GM13977 (cell line): ENCODE measurements at places on chromosomes 6 and 20.

- no peak for DNase-seq
Observed at GRCh38 chr20:23249541-23249940, 101.0 kb upstream of the NXT1 start.

DNA sequence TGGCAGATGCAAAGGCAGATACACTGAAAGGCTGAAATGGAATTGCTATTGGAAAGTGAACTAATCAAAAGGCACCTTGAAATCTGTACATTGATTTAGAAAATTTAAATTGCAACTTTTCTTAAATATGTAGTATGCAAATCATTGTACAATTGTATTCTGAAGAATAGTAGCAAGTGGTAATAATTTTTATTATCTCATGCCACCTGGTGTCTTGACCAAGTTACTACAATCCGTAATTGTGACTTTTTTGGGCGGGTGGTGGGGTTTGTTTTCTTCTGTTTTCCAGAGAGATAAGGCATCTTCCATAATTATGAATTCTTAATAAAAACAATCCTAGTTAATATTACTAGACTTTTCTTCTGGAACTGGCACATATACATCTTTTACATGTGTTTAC lies 12.5 kb upstream of the BCKDHB start:
- DNase-seq, result no peak

GRCh38 chr6:24720131-24720603 lies 1.2 kb upstream of the C6orf62 start:
- peak; percentile 54 for DNase-seq

- no peak for DNase-seq
Observed at GRCh38 chr6:115733426-115733825, 327.3 kb downstream of the FRK start.

DNA sequence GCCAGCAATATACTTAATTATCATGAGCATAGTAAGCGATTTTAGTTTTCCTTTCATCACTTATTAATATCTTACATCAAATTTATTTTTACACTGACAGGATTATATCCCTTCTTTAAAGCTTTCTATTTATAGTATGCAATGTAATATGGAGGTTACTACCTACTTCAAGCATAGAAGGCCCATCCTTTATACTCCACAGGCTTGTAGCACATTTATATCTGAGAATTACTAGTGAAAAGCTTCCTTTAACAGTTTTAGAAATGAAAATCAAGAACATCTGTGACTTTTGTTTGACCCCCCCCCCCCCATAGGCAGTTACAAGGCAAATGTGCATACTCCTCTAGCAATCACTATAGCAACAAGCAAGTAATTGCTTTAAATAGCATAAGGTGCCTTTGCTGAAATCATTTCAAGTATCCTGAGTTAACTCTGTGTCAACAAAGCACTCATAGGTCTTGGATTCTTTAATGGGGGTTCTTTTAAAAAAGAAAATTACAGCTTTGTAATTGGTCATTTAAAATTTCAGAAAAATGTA lies 917.7 kb downstream of the PHF3 start:
- DNase-seq, result no peak

DNA sequence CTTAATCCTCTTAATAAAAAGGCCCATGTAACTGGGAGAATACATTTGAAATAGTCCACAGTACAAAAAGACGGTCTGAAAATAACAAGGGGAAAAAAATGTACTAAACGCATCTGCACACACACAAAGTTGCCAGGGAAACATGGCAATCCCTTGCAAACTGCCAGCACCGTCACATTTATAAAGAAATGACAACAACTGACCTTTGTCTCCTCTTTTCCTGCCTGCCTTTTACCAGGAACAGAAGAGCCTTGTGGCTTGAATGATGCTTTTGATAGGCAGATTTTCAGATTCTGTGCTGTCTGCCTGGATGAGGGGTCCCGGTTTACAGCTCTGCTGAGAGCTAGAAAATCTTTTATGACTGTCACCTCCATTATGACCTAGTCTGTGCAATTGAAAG lies 308.6 kb upstream of the ZFP64 start:
- no peak for DNase-seq

- no peak for DNase-seq
Observed at GRCh38 chr6:23681743-23682142, 444.3 kb upstream of the NRSN1 start.

- no peak for DNase-seq
Observed at GRCh38 chr6:6516666-6517458, 71.7 kb upstream of the LY86 start.

GRCh38 chr6:16078064-16078463 lies 50.8 kb upstream of the MYLIP start:
- DNase-seq, result no peak

- no peak for DNase-seq
Observed at GRCh38 chr6:127963495-127963894, 62.6 kb upstream of the THEMIS start.

- DNase-seq, result peak; percentile 29
Observed at GRCh38 chr6:132865364-132865763, 51.0 kb downstream of the RPS12 start.

- DNase-seq, result peak; percentile 35
Observed at GRCh38 chr6:44642349-44642748, 254.8 kb downstream of the CDC5L start.

DNA sequence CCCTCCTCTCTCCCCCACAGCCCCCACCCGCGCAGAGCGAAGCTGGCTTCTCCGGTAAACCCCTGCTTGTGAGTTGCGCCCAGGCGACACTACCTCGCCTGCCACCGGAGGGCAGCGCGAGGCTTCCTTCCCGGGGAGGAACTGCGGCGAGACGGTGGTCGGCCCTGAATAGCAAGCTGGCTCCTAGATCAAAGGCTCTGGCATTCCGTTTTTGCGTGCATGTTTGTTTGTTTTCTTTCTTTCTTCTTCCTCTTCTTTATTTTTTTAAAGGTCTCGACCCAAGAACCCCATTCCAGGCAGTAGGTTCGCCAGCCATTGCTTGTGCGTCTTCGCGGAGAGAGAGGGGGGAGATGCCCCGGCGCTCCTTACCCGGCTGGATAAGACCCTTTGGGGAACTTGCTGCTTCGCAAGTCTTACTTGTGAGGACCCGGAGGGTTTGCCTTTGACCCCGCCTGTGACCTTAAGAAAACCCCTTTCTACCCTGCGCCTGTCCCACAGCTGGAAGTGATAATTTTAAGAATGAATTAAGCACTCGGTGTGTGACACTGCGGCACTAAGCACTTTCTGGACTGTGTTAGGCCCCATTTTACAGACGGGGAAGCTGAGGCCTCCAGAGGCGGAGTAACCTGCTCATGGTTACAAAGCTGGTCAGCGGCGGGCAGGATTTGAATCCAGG lies 92.7 kb upstream of the SIRPA start:
- peak; percentile 83 for DNase-seq

- no peak for DNase-seq
Observed at GRCh38 chr20:23233341-23233740, 117.2 kb upstream of the NXT1 start.

- DNase-seq, result no peak
Observed at GRCh38 chr6:15475261-15475660, 187.6 kb downstream of the DTNBP1 start.

- DNase-seq, result no peak
Observed at GRCh38 chr6:26594730-26595632, 1.8 kb upstream of the ABT1 start.

- DNase-seq, result no peak
Observed at GRCh38 chr20:48821261-48821920, 6.4 kb downstream of the PREX1 start.

GRCh38 chr6:99446076-99446475 lies 21.0 kb upstream of the PNISR start:
- no peak for DNase-seq

DNA sequence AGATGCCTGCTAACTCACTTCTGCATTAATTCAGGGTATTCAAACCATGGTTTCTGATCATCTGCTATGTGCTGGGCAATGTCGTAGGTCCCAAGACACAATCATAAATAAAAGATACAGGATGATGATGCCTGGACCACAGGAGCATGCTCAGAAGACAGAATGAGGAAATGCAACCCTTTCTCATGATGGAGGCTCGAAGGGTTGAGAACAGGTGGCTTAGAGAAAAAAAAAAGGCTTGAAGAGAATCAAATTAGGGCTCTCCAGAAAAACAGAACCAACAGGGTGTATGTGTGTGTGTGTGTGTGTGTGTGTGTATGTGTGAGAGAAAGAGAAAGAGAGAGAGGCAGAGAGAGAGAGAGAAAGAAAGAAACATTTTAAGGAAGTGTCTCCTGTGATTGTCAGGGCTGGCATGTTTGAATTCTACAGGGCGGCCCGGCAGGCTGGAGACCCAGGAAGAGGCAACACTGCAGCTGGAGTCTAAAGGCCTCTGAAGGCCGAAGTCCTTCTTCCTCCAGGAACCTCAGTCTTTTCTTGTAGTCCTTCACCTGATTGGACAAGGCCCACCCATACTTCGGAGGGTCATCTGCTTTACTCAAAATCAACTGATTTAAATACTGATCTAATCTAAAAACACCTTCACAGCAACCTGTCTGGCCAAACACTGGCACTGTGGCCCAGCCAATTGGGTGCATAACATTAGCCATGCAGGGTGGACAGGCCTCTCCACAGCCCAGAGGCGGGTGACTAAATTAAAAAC lies 143.8 kb downstream of the ERMARD start:
- DNase-seq, result no peak

DNA sequence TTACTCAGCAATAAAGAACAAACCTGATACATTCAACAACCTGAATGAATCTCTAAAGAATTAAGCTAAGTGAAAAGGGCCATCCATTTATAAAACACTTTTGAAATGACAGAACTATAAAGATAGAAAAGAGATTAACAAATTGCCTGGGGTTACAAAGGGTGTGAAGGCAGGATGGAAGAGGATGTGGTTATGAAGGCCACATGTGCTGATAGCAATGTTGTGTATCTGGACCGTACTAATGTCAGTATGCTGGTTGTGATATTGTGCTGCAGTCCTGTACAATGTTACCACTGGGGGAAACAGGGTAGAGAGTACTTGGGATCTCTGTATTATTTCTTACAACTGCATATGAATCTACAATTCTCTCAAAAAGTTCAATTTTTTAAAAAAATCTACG lies 36.4 kb downstream of the ELOVL5 start:
- no peak for DNase-seq

DNA sequence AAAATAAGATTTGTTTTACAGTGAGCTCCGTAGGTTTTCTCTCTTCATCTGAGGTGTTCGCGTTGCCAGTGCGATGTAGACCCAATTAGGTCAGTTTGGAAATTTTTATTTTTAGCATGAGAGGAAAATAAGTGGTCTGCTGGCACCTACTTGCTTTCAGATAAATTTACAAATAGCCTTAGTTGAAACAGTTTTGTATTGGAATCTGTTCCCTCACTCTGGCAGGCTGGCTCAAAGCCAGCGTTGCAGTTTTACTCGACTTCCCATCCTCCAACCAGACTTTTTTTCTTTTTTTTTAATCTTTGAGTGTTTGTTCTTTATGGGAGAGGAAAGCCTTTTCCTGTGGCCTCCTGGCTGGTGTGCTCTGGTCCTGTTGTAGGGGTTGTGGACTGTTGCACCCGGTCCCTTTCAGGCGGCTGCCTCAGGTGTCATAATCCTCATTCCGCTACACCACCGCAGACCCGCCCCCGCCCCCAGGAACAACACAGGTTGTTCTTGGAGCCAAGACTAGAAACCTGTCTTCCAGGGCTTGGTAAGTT lies 46.7 kb downstream of the TIAM2 start:
- DNase-seq, result no peak

- DNase-seq, result no peak
Observed at GRCh38 chr20:17423782-17424181, 107.4 kb downstream of the BFSP1 start.

DNA sequence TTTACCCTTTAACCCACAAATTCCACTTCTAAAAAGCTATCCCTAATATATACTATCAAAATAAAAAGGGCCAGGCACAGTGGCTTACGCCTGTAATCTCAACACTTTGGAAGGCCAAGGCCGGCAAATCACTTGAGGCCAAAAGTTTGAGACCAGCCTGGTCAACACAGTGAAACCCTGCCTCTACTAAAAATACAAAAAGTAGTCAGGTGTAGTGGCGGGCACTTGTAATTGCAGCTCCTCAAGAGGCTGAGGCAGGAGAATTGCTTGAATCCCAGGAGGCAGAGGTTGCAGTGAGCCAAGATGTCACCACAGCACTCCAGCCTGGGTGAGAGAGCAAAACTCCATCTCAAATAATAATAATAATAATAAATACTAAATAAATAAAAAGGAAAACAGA lies 82.5 kb downstream of the TRIM27 start:
- no peak for DNase-seq

DNA sequence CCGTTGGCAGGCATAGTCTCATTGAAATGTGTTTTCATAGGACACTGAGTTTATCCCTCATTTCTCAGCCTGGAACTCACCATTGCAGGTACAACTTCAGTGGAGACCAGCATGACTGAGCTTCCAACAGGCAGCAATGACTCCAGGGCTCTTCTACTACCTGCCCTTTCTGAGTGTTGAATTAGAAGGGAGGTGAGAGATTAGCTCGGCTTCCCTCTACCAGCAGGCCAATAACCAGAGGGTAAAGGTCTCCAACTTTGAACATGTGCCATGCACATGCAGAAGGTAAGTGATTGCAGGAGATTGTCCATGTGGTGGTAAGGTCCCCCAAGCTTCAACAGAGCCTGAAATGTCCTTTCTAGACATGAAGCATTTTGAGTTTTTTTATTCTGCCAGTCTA lies 233.8 kb upstream of the SUPT3H start:
- no peak for DNase-seq

GRCh38 chr6:136566851-136567250 lies 16.6 kb upstream of the MAP7 start:
- DNase-seq, result no peak

DNA sequence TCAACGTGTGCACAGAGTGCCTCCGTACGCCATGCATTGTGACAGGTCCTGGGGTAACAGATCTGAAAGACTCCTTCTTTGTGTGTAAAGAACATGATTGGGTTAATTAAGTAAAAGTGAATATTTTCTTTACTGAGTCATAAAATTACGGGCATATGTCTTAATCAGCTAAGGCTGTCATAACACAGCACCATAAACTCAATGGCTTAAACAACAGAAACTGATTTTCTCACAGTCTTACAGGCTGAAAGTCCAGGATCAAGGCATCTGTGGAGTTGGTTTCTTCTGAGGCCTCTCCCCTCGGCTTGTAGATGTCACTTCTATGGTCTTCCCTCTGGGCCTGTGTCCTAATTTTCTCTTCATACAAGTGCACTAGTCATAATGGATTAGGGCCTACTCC lies 176.9 kb downstream of the MTFR2 start:
- DNase-seq, result no peak

- no peak for DNase-seq
Observed at GRCh38 chr6:15001326-15001910, 244.5 kb upstream of the JARID2 start.

- peak; percentile 52 for DNase-seq
Observed at GRCh38 chr6:11714116-11714797, 64.3 kb downstream of the ADTRP start.

- no peak for DNase-seq
Observed at GRCh38 chr20:47531458-47531857, 29.8 kb downstream of the NCOA3 start.

- DNase-seq, result peak; percentile 45
Observed at GRCh38 chr6:156662025-156662445, 115.1 kb upstream of the ARID1B start.

GRCh38 chr6:110526726-110527125 lies 50.3 kb upstream of the SLC22A16 start:
- DNase-seq, result no peak

GRCh38 chr20:17651129-17651759 lies 30.8 kb downstream of the RRBP1 start:
- DNase-seq, result no peak

- no peak for DNase-seq
Observed at GRCh38 chr6:159716247-159717096, 10.8 kb upstream of the WTAP start.

GRCh38 chr20:34180460-34181120 lies 60.6 kb upstream of the ASIP start:
- no peak for DNase-seq
